ENCODE measurements at places on chromosomes 6 and 20.

GRCh38 chr6:42448927-42449659 is 2.6 kb downstream of the TRERF1 start:
- no peak for DNase-seq

GRCh38 chr6:107629548-107630129 is 139.7 kb downstream of the SOBP start:
- DNase-seq: no peak

GRCh38 chr6:170091000-170091638 is 199.8 kb downstream of the DLL1 start:
- DNase-seq: no peak

DNA sequence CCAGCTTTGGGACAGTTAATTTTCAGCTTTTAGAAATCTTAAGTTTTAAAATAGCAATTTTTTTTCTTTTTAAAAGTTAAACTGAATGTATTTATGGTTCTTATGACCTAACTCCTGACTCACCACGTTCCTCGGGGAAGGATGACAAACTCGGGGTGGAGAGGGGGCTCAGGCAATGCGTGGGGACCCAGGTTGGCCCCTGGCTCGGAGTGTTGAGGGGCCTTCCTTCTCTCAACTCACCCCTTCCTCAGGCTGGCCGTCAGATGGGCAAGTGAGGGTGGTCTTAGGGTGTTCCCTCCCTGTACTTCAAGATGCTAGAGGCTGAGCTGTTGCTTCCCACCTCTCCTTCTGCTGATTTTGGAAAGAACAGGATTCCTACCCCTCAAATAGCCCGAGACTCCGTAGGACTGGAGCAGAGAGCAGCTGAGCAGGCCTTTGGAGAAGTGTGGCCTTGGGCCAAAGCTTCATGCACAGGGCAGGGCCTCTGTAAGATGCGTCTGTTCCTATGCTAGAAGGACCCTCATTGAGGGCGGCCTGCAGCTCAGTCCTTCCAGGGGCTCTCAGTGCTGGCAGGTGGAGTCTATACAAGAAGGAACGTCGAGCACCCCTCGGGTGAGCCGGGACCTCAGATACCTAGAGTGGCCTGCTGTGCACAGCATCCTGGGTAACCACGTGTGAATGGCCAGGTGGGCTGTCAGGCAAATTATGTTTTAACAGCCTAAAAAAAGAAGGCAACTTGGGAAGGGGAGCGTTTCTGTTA is 79.3 kb downstream of the TCP11 start:
- no peak for DNase-seq

GRCh38 chr6:11535801-11536230 is 1.7 kb upstream of the TMEM170B start:
- DNase-seq: no peak

DNA sequence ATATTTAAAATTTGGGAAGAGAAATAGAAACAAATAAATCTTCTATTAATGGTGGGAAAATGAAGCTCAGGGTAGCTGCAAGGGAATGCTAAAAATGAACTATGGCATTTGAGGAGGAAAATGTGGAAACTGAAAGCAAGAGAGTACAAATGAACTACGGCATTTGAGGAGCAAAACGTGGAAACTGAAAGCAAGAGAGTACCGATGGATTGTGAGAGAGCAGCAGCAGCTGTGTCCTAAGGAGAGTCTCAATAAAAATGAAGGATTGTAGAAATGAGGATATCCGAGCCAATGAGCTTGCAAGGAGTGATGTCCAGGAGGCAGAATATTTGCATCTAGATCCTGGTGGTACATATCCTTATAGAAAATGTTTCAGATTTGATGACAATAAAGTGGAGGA is 547.1 kb upstream of the ZNF337 start:
- no peak for DNase-seq

DNA sequence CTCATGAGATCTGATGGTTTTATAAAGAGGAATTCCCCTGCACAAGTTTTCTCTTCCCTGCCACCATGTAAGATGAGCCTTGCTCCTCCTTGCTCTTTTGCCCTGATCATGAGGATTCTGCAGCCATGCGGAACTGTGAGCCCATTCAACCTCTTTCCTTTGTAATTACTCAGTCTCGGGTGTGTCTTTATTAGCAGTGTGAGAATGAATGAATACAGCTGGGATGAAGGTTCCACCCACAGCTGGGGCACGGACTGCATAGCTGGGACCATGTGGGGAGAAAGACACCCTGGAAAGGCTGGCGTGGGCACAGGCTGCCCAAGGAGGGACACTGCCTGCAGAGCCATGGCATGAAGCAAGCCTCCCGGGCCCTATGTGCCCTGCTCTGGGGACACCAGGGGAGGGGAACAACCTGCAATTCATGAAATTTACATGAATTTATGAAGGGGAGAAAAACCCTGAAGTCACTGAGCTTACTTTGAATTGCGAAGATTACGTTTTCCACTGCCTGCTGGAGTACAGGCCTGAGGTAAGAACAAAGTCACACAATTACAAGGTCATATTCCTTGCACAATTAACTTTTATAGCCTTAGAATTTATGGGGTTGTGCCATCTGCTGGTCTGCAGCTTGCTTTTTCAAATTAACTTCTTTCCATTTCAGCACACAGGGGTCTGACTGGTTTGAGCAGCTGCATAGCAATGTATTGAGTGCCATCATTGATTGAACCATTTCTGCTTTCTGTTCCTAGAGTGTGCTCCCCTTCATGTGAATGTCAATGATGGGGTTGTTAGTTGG is 46.2 kb downstream of the SLC22A1 start:
- no peak for DNase-seq

DNA sequence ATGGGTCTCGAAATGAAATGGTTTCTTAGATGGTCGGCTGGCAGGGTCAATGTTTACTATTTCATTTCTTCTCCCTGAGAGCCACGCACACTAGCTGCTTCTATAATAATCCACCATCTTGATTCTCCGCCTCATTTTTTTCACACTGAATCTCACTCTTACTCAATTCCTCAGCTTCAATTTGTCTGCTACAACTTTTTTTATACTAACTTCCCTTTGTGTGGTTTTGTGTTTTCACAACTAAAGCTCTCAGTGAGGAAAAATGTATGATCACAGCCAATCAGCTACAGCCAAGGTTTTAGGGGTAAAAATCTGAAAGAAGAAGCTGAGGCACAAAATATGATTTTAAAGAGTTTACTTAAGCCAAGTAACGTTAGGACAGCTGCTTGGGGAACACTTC is 1309.4 kb downstream of the EPHA7 start:
- DNase-seq: no peak

DNA sequence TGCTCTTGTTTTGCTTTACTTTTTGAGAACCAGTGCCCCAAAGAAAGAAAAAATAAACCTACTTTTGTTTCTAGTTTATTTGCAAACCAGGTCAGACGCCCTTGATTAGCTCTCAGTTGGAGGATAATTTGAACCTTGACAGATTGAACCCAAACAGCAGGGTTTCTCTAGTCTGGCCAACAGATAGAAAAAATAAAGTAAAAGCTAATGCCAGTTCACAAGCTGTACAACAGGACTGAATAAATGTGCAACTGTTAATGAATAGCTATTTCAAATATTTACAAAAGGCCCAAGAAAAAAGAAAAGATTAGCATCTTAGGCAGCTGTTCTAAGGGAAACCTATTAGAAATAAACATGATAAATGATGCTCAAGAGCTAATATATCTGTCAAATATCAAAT is 331.8 kb downstream of the CDKAL1 start:
- DNase-seq: no peak

- DNase-seq: no peak
Measured at GRCh38 chr20:63532449-63532971, 4.7 kb downstream of the PTK6 start.

GRCh38 chr6:91708534-91708933 is 1121.7 kb upstream of the MAP3K7 start:
- DNase-seq: no peak
